ENCODE measurements at places on chromosomes 4 and X.

GRCh38 chrX:8730812-8731558 lies 952 bp downstream of the ANOS1 start:
- no peak for DNase-seq

DNA sequence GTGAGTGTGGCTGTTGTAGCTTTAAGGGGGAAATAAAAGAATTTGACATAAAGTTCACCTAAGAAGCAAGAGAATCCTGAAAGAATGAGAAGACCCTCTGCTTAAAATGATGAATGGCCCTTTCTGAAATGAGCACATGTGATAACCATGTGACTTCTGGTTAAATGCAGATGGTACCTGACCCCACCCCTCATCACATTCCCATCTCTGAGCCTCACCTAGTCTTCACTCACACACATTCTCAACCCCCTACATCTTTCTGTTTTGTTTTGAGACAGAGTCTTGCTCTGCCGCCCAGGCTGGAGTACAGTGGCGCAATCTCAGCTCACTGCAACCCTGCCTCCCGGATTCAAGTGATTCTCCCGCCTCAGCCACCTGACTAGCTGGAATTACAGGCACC lies 31.5 kb downstream of the SEPTIN6 start:
- no peak for DNase-seq

DNA sequence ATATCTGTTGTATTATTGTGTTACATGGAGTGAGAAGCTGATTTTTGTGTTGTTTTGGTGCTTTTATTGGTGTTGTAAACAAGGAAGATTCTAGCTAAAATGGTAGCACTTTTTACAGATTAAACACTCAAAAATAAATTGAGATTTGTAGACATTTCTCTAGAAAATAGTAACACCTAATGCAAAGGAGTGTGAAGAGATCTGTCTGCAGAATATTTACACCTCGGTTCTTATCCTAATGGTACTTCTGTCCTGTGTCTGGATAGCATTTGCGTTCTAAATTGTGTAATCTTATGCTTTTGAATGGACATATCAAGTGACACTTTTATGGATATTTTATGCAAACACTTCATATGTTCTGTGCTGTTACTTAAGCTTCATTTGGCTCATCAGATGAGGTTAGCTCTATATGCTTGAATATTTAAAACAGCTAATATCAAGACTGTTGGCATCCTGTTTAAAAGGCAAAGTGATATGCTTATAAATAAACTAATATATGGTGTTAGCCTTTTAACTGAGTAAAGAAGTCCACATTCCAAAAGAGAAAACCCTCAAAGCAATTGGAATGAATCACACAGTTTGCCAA lies 6.0 kb downstream of the PCDH7 start:
- no peak for DNase-seq

DNA sequence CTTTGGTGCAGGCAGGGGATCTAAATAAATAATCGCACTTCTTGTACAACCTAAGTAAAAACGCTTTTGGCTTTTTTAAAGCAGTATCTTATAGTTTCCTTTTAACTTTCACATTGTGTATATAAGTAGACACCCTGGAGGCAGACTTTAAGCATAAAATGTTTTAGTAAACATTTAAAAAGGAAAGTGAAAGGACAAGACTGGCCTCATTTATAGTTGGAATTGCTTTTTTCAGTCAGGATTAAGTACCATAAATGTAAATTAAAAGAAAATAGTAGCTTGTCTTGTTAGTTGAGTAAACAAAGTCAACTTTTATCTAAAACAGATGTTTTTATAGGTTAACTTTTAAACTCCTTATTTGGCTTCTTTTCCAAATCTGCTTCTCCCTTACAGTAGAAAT lies 39.7 kb downstream of the PTPN13 start:
- no peak for DNase-seq

- no peak for DNase-seq
Measured at GRCh38 chrX:122666601-122667000, 517.5 kb upstream of the GRIA3 start.

DNA sequence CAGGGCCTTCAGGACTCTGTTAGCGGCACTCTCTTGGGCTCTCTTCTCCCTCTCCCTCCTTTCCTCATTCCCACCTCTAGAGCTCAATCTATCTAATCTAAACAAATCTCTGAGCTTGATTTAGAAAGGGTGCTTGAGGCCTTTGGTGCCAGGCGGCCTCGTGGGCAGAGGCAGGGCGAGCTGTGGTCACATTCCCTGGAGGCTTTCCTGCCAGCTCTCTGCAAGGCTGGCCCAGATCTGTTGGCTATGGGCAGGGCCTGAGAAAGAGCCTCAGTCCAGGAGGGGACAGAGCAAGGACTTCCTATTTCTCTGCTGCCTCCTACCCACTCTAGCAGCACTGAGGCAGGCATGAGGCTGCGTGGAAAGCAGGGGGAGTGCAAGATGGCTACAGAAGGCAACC lies 38.6 kb downstream of the PJA1 start:
- DNase-seq: no peak

GRCh38 chr4:76896614-76897535 lies 1.1 kb downstream of the SOWAHB start:
- DNase-seq: peak; percentile 78

- DNase-seq: peak; percentile 88
Measured at GRCh38 chr4:122783301-122784215, 43.1 kb upstream of the FGF2 start.

DNA sequence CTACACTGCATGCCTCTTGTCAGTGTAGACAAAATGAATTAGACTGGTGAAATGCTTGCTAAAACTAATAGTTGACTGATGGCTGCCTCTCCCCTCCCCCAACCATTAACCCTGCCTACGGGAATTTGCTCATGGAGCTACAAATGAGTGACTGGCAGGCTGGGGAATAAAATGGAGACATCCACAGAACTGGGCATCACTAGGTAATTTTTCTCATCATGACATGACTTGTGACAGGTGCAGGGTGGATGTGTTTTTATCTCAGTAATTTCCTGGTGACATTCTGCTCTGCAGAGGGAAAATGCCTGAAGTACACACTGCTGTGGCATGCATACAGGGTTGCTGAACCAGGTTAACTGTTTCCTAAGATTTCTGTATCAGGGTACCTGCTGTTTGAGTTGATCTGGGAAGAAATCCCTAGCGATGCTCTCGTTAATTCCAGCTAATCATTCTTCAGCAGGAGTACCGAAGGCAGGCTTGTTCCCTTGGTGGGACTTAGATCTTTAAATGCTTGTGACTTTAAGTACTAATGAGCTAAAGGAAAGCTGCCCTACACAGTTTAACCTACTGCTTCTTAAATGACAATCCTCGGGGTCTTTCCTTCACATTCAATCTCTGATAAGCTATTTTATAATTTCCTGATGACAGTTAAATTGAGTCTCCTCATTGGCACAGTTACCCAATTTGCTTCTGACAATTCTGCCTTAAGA lies 376.3 kb upstream of the LCORL start:
- no peak for DNase-seq

- no peak for DNase-seq
Measured at GRCh38 chr4:11005300-11005699, 320.7 kb upstream of the CLNK start.

- DNase-seq: no peak
Measured at GRCh38 chrX:71081330-71082123, 13.4 kb upstream of the SNX12 start.

DNA sequence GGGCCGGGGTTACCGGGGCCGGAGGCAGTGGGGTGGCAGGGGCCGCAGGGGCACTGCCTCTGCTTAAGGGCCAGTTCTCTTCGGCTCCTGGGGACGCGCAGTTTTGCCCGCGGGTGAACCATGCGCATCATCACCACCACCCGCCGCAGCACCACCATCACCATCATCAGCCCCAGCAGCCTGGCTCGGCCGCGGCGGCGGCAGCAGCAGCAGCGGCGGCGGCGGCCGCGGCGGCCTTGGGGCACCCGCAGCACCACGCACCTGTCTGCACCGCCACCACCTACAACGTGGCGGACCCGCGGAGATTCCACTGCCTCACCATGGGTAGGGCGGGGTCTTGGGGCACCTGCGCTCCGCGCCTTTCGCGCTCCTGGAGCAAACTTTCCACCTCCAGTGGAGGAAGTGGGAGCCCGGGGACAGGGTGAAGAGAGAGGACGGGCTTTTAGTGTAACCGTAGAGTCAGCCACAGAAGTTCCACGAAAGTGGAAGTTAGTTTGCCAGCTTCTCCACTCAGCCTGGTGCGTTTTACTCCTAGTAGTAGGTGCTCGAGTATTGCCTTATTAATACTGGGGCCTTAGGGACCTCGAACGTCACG lies 729 bp downstream of the GSX2 start:
- DNase-seq: no peak

DNA sequence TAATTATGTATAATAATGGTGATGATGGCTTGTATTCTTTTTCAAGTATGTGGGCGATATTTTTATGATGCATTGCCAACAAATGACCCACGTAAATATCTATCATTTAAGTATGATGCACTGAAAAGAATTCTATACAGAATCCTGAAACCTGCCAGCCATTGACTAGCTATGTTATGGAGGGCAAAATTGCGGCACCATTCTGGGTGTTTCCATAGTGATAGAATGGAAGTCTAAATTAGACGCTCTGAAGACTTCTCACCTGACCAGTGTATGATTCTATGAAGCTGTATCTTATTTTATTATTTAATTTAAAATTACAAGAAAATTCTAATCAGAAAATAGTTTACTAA lies 677 bp upstream of the CENPC start:
- no peak for DNase-seq

DNA sequence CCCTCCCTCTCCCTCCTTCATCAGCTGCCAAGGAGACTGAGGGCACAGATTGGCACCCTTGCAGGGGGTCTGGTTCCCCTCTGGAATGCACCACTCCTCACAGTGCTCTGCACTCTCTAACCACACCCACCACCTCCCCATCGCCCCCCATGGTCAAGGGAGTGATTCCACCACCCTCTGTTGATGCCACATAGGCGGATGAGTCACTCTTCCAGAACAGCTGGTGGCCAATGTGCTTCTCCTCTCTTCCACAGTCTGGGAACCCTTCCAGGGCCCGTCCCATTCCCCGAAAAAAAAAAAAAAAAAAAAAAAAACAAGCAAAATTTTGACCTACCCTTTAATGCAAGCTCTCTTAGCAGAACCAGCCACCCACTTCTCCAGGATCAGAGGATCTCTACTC lies 341.3 kb upstream of the KLF3 start:
- peak; percentile 75 for DNase-seq

- no peak for DNase-seq
Measured at GRCh38 chr4:39319676-39320075, 46.5 kb downstream of the RFC1 start.

DNA sequence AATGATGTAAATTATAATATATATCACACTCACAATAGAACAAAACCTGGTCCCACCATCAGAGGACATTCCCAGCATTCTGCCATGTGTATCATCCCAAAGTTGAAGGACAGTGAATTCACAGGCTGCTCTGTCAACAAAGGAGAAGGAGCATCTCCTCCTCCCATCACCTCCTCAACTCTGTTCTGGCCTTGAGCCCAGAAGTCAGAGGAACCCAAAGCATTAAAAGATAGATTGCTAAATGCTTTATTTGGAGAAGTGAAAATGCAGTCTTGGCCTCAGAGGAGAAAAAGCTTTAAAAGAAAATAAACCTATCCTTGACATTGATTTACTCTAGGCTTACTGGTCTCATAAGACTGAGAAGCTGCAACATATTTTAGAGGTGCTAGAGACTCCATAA lies 268.8 kb upstream of the RASGEF1B start:
- DNase-seq: no peak

DNA sequence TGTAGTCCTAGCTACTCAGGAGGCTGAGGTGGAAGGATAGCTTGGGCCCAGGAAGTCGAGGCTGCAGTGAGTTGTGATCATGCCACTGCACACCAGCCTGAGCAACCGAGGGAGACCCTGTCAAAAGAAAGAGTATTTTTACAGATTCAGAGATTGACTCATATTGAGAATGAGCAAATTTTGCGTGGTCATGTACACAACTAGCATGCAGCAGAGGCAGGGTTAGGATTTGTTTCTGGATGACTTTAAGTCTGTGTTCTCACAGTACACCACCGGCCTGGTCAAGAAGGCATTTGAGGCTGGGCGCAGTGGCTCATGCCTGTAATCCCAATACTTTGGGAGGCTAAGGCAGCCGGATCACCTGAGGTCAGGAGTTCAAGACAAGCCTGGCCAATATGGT lies 44.8 kb upstream of the CBR4 start:
- DNase-seq: no peak

- no peak for DNase-seq
Measured at GRCh38 chr4:53601251-53601764, 10.0 kb upstream of the LNX1 start.

- DNase-seq: no peak
Measured at GRCh38 chrX:119809185-119809666, 17.8 kb upstream of the RPL39 start.

DNA sequence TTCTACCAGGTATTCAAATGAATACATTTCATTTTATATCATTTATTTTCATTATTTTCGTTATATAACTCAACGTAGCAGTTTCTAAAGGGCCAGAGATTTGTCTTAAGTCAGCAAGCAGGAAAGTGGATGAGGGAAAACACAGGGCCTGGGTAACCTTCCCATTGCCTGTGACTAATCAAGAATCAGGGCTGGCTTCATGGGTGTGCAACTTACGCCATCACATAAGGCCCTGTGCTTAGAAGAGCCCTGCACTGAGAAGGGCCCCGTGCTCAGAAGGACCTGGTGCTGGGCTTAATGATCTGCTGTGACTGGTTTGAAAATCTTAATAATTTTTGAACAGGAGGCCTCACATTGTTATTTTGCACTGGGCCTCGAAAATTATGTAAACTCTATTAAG lies 65.4 kb upstream of the FAM9C start:
- no peak for DNase-seq

DNA sequence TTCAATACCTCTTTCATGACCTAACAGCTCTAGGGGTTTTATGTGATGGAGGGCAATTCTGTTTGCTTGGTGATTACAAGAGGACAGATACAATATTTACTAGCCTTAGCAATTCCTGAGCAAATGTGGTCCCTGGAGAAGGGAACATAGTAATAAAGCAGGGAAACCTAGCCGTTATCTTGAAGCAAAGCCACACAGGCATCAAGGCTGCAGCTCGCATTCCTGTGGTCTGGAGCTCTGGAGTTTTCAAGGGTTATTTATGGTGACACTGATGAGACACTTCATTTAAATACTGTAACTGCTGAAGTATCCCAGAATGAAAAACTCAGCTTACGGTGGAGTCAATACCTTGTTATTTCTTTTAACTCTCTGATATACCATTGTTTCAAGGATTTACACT lies 66.8 kb downstream of the AFF2 start:
- DNase-seq: no peak

GRCh38 chrX:15511563-15511962 lies 11.0 kb downstream of the BMX start:
- no peak for DNase-seq

GRCh38 chr4:107757283-107757682 lies 37.2 kb upstream of the PAPSS1 start:
- DNase-seq: no peak

GRCh38 chr4:4981427-4981826 lies 37.8 kb downstream of the CYTL1 start:
- DNase-seq: no peak

GRCh38 chr4:98861100-98861884 lies 67.6 kb downstream of the EIF4E start:
- DNase-seq: no peak

- no peak for DNase-seq
Measured at GRCh38 chr4:6123976-6124375, 76.4 kb downstream of the JAKMIP1 start.

GRCh38 chr4:126738527-126738923 lies 894.2 kb upstream of the INTU start:
- DNase-seq: no peak

All from aorta (tissue), 5 donors.